ENCODE measurements at places on chromosomes 4 and X.

GRCh38 chr4:106530024-106530361 is 161.4 kb upstream of the GIMD1 start:
- DNase-seq = no peak

DNA sequence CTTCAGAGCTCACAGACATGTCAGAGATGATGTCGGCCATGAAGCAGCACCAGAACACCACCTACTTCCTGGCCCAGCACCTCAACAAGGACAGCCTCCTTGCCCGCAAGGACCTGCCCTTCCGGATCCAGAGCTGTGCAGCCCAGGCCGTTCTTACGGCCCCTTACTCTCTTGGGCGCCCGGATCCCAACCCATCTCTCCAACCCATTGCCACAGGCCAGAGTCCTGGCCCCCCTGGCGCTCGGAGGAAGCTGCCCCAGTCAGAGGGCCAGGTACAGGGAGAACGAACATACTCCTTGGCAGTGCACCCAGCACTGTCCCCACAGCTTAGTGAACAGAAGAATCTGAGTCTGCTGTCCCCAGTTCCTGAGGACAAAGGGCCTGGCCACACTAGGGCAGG is 27.9 kb upstream of the PRPS1 start:
- DNase-seq = no peak

- DNase-seq = no peak
These were observed 37.1 kb downstream of the NELFA start for GRCh38 chr4:1971456-1972200.

DNA sequence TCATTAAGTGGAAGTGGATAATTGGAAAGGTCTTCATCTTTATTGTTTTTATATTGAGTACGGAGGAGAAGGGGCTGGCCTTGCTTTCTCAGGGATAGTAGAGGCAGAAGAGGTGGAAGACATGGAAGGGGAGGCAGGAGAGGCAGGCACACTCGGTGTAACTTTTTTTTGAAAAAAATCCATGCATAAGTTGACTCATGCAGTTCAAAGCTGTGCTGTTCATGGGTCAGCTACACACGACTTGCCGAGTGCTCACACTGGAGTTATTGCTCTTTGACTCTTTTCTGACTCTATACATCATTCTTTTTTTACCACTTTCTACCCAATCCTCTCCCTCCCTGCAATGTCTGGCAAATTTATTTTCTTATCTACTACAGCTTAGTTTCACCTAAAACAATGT is 158.3 kb upstream of the AADAT start:
- DNase-seq = no peak

GRCh38 chrX:120775959-120776358 is 99.7 kb downstream of the CT47B1 start:
- no peak for DNase-seq

GRCh38 chr4:150679765-150680343 is 97.9 kb downstream of the MAB21L2 start:
- no peak for DNase-seq
